Neuronal stem cell (in vitro differentiated cells): ENCODE measurements at places on chromosomes 2 and 18.

GRCh38 chr2:217998926-217999594 lies 3.7 kb downstream of the TNS1 start:
- DNase-seq: no peak

- no peak for DNase-seq
Observed at GRCh38 chr2:207141386-207141785, 24.4 kb downstream of the KLF7 start.

GRCh38 chr2:69604026-69604678 lies 39.4 kb downstream of the AAK1 start:
- DNase-seq: no peak

DNA sequence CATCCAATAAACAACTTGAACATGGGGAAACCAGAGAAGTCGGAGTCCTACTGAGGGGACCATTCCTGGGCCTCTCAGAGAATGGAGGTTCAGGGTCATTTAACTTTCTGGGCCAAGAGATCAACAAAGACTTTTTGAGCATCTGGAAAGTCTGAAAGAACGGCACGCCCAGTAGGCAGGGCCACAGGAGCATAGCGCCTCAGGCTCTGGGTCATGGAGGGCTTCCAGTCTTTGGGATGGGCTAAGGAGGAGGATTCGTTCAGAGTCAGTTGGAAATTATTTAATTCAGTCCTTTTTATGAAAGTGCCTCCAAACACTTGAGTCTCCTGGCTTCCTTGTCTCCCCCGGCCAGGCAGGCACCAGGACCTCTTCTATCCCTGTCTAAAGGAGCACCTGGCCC lies 101.1 kb upstream of the GLI2 start:
- no peak for DNase-seq

DNA sequence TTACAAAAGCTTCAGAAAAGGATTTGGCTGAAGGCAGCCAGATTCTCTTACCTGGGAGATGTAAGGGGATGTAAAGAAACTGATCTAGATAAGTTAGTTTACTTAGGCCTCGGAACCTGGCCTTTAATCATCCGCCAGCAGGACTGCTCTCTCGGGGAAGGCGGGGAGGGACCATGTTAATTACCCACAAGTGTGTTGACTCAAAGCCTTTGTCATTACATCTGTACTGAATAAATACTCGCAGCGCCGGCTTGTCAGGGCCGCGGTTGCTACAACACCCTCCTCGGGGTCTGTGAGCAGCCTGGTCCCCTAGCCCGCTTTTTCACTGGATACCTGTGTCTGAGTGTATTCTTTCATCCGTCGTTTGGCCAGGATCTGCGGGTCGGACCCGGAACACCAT lies 6.7 kb downstream of the CHMP3 start:
- no peak for DNase-seq
